ENCODE measurements at places on chromosomes 5 and 9.

DNA sequence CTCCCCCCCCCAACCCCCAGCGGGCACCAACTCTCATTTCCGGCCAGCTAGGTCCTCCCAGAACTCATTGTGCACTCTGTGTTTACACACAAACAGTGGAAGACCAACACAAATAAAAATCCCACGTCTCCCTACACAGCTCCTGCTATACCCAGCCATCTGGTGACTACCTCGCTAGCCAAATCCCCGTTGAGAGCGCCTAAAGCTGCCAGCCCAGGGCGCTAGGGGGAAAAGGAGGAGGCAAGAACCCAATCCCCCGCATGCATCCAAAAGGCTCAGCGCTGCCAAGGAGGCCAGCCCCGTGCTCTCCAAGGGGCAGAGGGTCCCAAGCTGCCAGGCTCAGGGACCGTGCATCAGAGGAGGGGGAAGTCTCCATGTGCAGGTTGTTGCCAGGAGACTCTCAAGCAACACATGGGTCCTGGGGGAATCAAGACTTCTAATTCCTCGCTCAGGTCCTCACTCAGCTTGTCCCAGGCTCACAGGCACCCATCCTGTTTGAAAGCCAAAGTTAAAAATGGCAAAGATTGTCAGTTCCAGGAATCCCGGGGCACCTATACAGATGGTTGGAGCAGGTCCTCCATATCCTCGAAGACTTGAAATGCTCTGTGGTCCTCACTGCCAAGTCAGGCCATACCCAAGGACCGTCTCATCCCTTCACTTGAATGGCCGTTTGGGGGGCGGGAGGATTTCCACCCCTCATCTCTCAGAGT, 2.7 kb downstream of the ASTN2 start:
- no peak for DNase-seq

GRCh38 chr9:131053896-131054295, 42.4 kb upstream of the AIF1L start:
- no peak for DNase-seq

GRCh38 chr5:19920761-19921160, 67.2 kb downstream of the CDH18 start:
- no peak for DNase-seq

DNA sequence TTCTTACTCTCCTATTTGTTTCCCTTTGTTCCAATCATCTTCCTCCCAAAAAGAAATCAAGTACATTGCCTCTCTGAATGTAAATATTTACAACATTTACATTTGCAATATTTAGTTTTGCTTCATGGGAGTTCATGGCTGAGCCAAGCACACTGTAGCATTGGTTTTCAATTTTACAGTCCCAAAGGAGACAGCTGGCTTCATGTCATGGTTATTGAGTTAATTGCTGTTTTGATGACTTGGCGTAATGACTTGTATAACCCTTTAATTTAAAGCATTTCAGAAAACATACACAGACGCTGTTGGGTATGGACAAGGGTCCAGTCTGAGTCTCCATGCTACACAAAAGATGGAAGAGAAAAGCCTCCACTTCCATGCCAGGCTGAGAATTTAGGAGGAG, 25.6 kb upstream of the VLDLR start:
- DNase-seq: no peak

DNA sequence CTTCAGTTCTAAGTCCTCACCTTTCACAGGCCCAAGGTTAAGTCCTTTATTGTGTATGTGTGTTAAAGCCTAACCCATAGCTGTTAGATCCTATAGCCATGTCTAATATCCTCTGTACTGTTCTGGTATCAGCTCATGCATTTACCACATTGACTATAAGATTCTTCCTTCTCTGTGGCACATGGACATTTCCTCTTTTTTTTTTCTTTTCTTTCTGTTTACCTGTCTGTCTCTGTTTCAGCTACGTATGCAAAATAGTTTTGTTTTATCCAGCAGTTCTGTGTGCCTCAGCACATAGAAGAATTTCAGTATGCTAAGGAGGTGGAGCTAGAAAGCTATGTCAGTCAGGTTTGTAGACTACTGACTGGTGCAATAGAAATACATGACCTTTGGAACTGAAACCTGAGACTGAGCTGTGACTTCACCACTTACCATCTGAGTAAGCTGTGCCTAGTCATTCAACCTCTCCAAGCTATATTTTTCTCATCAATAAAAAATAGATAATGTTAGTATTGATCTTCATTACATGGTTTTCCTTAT, 155.6 kb upstream of the VLDLR start:
- no peak for DNase-seq

DNA sequence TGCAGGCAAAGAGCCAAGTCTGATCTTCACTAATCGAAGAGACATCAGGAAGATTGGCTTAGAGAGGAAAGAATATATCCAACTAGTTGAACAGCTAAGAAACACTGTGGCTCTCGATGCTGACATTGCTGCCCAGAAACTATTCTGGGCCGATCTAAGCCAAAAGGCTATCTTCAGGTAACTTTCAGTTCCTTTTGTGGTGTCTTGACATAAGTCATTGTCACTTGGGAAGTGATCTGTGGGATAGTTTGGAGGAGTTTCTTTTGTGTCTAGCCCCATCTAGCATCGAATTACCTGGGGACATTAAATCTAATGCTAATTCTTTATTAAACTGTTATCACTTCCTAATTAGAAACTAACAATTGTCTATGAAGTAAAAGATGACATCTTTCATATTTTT, 24.0 kb downstream of the VLDLR start:
- no peak for DNase-seq

DNA sequence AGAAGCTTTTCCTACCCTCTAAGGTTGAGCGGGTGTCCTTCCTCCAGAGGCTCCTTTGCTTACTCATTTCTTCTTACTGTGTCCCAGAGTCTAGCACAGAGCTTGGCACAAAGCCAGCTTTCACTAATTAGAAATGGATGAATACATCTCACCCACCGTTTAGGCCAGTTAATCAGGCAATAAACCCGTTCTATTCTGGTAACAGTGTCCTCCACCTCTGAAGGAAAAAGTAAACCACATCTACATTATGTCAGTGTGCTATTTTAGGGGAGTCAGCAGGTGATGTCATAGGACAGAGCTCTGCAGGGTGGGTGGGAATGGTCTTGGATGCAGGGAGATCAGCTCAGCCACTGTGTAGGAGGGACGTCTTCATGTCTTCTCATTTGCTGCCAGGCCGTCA, 109.2 kb downstream of the OSTF1 start:
- no peak for DNase-seq

DNA sequence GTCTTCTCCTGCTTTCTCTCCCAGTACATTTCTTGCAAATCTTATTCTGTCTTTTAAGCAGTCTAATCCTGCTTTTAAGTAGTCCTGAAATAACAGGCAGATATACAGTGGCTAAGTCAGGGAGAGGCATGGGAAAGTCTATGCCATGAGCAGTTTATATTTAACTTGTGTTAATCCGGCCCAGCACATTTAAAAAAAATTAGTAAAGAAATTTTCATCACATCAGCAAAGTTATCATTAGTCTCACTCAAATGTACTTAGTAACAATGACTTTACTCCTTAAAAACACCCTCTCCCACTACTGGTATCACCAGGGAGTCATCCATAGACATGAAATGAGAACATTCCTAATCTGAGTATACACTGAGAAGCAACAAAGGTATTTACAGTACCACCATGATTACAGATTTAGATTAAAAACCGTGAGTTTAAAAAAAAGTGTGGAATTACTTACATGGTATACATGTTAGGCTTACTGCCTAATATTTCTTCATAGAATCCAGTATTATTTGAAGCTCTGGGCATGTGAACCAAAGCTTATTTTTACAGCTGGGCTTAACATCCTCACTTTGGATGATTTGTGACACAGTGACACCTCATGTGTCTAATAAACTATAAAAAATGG, 75.9 kb upstream of the DAB2 start:
- no peak for DNase-seq

DNA sequence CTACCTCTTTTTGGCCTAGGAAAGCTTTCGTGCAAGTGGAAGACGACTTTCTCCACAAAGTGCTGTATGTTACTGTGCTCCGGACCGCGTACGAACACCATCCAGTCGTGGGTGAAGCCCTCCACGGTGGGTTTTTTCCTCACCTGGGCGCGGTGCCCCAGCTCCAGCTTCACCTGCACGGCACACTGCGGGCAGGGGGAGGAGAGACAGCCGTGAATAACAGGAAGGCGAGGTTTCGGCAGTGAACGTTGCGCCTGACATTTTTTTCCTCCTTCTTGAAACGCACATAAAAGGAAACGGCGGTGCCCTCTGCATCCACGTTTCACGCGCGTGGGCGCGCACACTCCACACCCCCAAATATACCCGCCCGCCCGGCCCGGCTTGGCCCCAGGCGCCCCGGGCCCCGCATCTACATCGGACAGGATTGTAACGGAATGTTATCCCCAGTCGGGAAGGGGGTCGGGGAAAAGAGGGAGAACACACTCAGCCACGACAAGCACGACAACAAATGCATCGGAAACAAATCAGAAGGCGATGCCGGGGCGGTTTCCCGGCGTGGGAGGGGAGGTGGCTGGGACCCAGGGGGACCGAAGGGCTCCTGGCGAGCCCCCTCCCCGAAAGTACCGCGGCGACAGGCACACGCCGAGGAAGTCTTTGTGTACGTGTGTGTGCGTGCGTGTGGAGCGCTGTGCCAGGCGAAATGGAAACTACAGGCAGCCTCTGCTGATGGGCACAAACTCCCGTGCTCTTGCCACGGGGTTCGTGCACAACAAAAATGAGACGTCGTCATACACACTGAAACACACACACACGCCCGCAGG, 1.4 kb downstream of the MLLT3 start:
- peak; percentile 57 for DNase-seq

DNA sequence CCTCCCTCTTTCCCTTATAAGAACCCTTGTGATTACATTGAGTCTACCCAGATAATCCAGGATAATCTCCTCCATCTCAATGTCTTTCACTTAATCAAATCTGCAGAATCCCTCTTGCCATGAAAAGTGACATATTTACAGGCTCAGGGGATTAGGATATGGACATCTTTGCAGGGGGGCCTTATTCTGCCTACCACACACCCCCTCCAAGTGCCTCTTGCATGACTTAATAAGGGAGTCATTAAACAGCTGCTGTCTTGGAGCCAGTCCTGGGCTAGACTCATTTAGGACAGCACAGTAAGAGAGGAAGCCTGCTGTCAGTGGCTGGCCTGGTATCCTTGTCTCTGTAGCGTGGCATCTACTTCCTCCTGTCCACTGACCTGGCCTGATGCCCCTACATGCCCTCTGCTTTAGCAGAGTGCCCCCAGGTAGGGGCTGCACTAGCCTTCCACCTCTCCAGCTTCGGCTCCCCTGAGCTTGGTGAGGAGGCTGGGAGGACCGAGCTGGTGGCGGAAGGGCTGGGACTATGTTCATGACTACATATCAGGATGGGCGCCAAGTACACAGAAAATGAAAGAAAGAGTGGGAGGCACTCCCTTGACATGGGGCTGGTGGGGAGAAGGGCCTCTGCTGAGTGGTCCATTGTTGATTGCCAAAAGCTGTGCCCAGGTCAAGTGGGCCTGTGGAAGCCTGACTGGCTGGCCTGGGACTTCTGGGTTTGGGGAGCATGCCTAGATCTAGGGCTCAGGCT, 17.2 kb downstream of the ENHO start:
- no peak for DNase-seq

DNA sequence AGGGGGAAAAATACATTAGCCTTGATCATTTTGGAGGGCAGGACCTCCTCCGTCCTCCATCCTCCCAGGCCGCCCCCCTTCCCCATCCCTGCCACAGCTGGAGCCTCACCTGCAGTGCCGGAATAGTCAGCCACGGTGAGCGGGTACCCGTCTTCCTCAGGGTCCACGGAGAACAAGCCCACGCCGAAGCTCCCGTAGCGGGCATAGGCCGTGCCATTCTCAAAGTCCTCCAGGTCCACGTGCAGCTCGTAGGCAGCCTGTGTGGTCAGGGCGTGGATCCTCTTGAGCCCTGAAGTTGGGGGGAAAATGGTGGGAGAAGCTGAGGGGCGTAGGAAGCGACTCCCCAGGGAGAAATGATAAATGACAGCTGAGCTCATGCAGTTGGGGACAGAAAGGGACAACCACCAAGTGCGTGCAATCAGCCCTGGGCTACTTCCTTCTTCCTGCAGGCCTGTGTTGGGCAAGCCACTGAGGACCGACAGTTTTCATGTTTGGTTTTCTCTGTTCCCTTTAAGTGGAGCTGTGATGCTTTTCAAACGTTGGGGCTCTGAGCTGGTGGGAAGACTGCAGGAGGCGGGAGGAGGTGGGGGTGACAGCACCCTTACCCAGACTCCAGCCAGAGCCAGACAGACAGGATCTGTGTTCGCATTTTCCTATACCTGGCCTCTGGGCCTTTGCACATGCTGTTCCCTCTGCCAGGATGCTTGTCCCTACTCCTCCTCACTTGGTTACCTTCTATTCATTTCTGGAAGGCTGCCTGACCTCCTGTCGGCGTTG, 8.7 kb upstream of the QRFP start:
- no peak for DNase-seq
